Stomach (tissue), 19 donors: ENCODE measurements at places on chromosomes 2 and 18. TPM values are rescaled to one million over a fixed set of nuclear protein-coding genes. Genes with fewer than 3 reads are reported as not detected.

GRCh38 chr2:40418614-40419363 lies 33.1 kb downstream of the SLC8A1 start:
- H3K27ac ChIP-seq, result peak overlapping the region; percentile 54
- peak; percentile 45 for DNase-seq
- no peak overlapping the region for H3K4me3 ChIP-seq
- H3K27me3 ChIP-seq, result no peaks in the 10 kb centered on the region
- no peaks in the 10 kb centered on the region for H3K36me3 ChIP-seq
- H3K4me1 ChIP-seq, result no peaks in the 10 kb centered on the region

- no peak for DNase-seq
- H3K27me3 ChIP-seq, result no peaks in the 10 kb centered on the region
- no peak overlapping the region for H3K4me3 ChIP-seq
- no peaks in the 10 kb centered on the region for H3K4me1 ChIP-seq
- H3K27ac ChIP-seq, result no peak overlapping the region
These were observed 72.8 kb downstream of the AQP4 start for GRCh38 chr18:26792661-26793060.

GRCh38 chr18:37550118-37550875 lies 15.3 kb downstream of the CELF4 start:
- no peak for DNase-seq
- H3K27ac ChIP-seq, result no peak overlapping the region
- no peaks in the 10 kb centered on the region for H3K36me3 ChIP-seq
- H3K4me3 ChIP-seq, result no peak overlapping the region
- H3K27me3 ChIP-seq, result peaks cover 68% of the 10 kb centered on the region

DNA sequence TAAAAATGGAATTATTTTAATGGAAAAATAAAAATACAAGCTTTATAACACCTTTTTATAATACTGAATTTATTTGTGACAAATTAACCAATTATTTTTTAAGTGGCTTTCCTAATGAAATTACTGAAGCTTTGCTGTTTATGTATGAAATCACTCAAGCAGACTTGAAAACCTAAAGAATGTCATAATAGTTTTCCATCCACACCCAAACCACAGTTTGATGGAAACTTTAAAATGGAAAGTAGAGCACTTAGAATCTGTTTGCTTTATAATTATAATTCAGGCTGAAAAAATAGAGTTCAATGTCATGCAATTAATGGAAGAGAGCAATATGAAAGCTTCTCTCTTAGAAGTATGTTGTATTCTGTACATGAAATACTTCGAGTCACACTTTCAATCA lies 31.6 kb upstream of the WDR75 start:
- no peak overlapping the region for H3K27ac ChIP-seq
- peaks cover 19% of the 10 kb centered on the region for H3K4me1 ChIP-seq
- no peak for DNase-seq
- no peak overlapping the region for H3K4me3 ChIP-seq
- H3K27me3 ChIP-seq, result no peaks in the 10 kb centered on the region

Gene GALNT5
- 11.6 TPM for total RNA-seq

Gene DAW1
- total RNA-seq, result not detected

Gene MREG
- 2.2 TPM for total RNA-seq

Gene SPAG16
- 27.5 TPM for total RNA-seq

Gene CD8B2
- not detected for total RNA-seq

GRCh38 chr2:104849618-104850141 lies 4.2 kb upstream of the POU3F3 start:
- H3K4me1 ChIP-seq, result peaks cover 29% of the 10 kb centered on the region
- H3K4me3 ChIP-seq, result no peak overlapping the region
- no peak overlapping the region for H3K27ac ChIP-seq
- H3K27me3 ChIP-seq, result peaks cover 33% of the 10 kb centered on the region
- DNase-seq, result no peak
- no peaks in the 10 kb centered on the region for H3K36me3 ChIP-seq

Gene SP140
- total RNA-seq, result 1.7 TPM

- H3K27me3 ChIP-seq, result no peaks in the 10 kb centered on the region
- no peaks in the 10 kb centered on the region for H3K4me1 ChIP-seq
- H3K36me3 ChIP-seq, result no peaks in the 10 kb centered on the region
- no peak overlapping the region for H3K27ac ChIP-seq
These were observed 1269.9 kb upstream of the GYPC start for GRCh38 chr2:125386074-125386473.

Gene PDE1A
- total RNA-seq, result not detected

DNA sequence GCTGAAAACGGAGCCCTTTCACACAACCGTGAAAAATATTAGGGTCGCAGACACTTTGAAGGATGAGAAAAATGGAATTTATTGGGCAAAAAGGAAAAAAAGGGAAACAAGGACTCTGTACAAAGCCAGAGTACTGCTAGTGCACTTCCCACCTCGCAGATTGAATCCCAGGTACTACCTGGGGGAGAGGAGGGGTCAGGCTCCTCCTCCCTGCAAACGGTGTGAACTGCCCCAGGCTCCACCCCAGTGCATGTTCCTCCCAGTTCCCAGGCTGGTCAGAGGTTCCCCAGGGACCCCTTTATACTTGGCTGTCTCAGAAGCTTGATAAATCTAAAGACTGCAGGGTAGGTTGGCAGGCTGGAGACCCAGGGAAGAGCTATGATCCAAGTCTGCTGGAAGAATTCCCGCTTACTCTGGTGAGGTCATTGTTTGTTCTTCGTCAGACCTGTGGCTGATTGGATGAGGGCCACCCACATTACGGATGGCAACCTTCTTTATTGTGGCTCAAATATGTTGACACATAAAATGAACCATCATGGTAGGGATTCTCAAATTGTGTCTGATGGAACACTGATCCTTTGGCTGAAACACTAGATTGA lies 290.4 kb upstream of the POU3F3 start:
- no peak overlapping the region for H3K4me3 ChIP-seq
- H3K4me1 ChIP-seq, result no peaks in the 10 kb centered on the region
- H3K27me3 ChIP-seq, result no peaks in the 10 kb centered on the region
- H3K27ac ChIP-seq, result no peak overlapping the region

Gene SH3BP4
- 15.6 TPM for total RNA-seq

DNA sequence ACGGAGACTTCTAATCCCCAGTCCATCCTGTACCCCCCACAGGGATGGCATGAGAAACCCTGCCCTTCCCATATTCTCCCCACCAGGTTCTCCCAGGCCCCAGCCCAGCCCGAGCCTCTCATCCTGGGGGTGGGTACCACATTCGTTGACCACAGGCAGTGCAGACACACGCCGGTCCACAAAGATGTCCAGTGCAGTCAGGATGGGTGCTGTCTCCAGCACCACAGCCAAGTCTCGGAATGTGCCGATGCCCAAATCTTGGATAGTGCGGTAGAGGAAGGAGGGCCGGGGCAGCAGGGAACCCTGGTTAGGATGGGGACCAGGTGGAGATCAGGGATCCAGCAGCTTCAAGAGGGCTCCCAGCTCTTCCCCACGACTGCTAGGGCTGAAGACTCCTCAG lies 4.8 kb downstream of the PRKAG3 start:
- H3K4me3 ChIP-seq, result no peak overlapping the region
- H3K27me3 ChIP-seq, result no peaks in the 10 kb centered on the region
- H3K4me1 ChIP-seq, result no peaks in the 10 kb centered on the region
- DNase-seq, result no peak

Gene FAHD2B
- not detected for total RNA-seq

GRCh38 chr2:98701230-98701629 lies 29.7 kb downstream of the MGAT4A start:
- no peaks in the 10 kb centered on the region for H3K27me3 ChIP-seq
- DNase-seq, result no peak
- no peaks in the 10 kb centered on the region for H3K36me3 ChIP-seq

Gene PLEKHB2
- 118 TPM for total RNA-seq
